ENCODE measurements at places on chromosomes 2 and 18.

DNA sequence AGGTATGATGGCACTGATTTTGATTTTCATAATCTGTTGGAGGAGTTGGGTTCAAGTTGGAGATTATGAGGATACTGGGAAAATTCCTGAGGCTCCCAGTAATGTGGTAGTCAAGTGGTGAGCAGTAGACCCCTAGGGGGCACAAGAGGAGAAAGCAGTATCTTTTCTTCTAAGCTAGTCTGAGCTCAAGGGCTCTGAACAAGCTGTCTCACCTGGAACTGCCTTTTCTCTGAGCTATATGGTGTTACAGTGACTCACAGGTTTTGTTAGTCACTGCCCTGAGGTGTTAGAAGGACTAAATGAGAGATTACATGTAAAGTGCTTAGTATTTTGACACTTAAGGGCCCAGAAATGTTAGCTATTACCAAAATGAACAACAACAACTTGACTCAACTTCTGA is 42.2 kb downstream of the CD302 start:
- DNase-seq = no peak

DNA sequence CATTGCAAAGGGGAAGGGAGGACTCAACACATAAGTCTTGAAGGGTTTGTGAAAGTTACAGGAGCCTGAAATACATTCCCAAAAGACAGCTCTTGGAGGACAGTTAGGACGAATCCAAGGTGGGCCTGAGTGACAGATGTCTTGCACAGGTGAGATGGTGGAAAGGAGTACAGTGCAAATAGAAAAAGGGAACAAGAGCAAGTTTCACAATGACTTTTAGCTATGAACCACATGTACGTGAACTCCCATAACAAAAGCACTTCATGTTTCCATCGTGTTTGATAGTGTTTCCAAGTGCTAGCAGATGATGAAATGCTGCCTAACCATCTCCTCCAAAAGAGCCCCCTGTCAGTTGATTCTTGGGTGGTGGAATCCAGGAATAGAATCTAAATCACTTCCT is 1.8 kb downstream of the IL18RAP start:
- no peak for DNase-seq

DNA sequence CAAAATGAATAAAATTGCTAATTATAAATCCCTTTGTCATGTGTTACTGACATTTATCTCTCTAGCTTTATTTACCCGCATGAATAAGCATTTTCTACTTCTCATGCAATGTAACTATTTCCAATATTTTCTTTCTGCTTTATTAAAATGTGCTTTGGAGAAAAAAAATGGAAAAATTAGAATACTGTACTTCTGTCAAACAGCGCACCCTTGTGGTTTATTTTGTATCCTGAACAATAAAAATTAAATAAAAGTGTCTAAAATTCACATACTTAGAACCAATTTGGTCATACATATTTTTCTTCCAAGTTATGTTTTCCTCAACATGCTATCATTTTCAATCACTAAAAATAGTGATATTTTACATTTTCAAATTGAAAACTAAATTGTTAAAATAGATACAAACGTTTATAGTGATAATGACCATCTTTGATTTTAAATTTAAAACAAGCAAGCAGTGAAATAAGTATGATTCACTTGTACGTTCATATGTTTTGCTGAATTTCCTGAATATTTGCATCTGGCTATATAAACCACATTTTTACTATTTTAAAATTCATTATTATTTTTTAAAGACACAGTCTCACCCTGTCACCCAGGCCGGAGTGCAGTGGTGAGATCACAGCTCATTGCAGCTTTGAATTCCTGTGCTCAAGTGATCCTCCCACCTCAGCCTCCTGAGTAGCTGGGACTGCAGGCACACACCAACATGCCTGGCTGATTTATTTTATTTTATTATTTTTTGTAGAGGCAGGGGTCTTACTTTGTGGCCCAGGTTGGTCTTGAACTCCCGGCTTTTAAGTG is 95.9 kb upstream of the GRB14 start:
- no peak for DNase-seq

DNA sequence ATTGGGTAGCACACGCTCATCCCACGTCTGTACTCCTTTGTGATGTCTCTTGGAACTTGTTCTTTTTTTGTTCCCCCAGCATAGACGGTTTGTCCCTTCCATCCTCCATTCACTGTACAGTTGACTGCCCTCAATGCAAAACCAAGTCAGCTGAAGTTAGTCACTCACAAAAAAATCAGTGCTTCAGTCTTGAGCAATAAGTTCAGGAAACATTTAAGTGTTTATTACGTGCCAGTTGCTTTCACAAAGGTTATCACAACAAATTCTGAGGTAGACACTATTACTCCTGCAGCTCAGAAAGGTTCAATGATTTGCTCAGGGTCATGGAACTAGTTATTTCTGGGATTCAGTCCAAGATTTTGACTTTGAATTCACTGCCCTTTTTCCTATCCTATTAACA is 102.2 kb downstream of the PDE1A start:
- no peak for DNase-seq

DNA sequence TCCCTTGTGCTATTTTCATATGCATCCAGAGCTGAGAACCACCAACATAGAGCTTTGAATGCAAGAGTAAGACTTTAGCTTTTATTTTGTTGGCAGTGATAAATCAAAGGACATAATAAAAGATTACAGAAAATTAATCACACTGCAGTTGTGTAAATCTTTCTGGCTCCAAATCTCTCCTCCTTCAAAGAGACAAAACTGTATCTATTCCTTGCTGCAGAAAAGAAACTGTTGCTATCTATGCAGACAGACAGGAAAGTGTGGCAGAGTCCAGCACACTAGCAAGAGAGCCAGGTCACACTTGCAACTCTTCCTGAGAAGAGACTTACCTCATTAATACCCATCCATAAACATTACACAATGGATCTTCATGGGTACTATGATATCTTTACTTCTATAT is 57.5 kb downstream of the DTNB start:
- DNase-seq = no peak

DNA sequence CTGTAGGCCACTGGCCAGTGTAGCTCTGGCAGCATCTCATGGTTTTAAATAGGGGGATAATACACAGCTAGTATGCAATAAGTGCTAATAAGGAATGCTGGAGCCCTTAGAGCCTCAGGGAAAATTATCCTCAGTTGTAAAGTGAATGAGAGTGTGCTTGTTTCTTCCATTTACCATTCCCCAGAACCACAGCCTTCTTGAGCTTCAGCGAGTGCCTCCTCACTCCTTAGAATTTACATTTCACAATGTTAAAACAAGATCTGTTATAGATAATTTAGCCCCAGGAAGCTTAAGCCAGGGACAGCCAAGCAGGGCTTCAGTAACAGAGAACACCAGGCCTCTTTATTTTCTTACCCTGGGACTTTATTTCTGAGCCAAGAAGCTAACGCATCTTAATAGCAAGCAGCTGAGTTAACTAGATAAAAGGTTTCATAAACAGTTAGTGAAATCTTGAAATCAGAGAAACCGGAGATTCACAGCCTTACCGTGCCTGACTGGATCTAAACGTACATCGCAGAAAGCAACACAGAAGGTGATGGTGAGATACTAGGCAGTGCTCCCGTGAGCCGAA is 535.2 kb downstream of the TDRD15 start:
- DNase-seq = no peak

GRCh38 chr2:178568227-178568626 is 88.0 kb downstream of the PLEKHA3 start:
- DNase-seq = no peak

GRCh38 chr2:157058161-157058560 is 199.3 kb upstream of the GALNT5 start:
- DNase-seq = no peak

DNA sequence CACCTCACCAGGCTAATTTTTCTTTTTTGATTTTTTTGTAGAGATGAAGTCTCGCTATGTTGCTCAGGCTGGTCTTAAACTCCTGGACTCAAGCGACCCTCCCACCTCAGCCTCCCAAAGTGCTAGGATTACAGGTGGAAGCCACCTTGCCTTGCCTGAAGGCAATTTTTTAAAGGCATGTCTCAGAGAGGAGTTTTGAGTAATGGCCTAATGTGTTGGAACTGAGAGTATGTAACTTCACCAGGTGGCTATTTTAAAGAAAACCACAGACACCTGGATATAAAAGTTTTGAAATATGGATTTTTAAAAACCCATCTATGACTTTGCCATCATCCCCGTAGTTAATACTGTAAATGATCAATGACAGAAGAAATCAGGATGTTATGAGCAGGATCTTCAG is 119.8 kb upstream of the ATP8B1 start:
- DNase-seq = no peak

DNA sequence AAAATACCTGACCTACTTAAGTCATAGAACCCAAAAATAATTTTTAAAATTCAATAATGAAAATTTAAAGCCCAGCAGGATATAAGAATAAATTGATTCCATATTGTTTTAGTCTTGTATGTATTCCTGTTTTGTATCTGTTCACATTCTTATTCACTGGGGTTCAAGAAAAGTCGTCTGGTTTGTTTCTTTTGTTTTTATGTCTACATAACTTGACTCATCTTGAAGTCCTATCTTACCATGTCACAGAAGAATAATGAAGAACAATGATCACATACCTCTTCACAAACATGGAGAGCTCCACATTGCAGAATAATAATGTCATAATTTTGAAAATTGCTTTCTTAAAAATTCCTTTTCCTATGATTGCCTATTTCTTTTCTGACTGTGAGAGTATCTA is 43.4 kb upstream of the LRP1B start:
- DNase-seq = no peak

DNA sequence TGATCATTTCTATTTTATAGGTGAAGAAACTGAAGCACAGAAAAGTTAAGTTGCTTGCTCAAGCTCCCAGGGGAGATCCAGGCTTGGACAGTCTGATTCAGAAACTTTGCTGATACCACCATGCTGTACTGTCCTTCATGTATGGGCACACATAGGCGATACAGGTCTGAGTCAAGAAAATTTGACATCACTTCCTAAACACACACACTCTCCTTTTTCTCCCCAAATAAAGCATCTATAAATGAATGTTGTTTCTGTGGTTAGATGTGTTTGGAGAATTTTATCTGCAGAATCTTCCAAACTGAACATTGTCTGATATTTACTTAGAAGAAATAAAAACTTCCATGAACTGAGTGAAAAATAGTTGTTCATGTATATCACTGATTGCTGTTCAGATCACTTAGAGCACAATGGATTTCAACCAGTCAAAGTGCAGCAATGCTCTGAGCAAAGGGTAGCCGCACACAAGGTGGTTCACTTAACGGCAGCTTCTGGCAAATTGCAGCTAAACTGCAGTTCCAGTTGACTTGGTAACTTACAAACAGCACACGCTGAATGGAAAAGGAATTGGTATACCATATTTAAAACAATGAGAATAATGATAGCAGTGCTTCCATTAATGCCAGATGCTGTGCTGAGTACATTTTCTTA is 10.0 kb upstream of the AGFG1 start:
- DNase-seq = no peak

GRCh38 chr18:29271501-29271900 is 1094.6 kb upstream of the CDH2 start:
- DNase-seq = no peak

- DNase-seq = no peak
These were observed 657.8 kb upstream of the LINC00305 start for GRCh38 chr18:64806691-64807090.

GRCh38 chr18:76838182-76838581 is 15.8 kb downstream of the ZNF236 start:
- no peak for DNase-seq

- no peak for DNase-seq
These were observed 828.0 kb downstream of the SLC4A3 start for GRCh38 chr2:220455351-220455990.

DNA sequence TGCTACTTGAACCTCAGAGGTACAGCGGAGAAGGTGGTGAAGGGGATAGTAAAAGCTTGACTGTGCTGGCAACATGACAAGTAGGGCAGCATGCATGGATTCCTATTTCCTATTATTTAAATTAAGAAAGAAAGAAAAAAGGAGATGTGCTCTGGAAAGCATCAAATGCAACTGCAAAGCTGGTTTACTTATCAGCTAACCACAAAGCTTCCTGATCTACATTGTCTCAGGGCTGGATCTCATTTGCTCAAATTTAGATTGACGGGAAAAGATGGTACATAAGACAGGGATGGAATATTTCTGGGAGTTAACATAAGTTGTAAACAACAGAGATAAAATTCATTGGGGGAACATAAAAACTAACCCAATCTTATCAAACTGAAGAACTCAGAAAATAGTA is 178.0 kb downstream of the RIT2 start:
- DNase-seq = no peak

- no peak for DNase-seq
These were observed 540.1 kb downstream of the NRXN1 start for GRCh38 chr2:50491541-50492476.

DNA sequence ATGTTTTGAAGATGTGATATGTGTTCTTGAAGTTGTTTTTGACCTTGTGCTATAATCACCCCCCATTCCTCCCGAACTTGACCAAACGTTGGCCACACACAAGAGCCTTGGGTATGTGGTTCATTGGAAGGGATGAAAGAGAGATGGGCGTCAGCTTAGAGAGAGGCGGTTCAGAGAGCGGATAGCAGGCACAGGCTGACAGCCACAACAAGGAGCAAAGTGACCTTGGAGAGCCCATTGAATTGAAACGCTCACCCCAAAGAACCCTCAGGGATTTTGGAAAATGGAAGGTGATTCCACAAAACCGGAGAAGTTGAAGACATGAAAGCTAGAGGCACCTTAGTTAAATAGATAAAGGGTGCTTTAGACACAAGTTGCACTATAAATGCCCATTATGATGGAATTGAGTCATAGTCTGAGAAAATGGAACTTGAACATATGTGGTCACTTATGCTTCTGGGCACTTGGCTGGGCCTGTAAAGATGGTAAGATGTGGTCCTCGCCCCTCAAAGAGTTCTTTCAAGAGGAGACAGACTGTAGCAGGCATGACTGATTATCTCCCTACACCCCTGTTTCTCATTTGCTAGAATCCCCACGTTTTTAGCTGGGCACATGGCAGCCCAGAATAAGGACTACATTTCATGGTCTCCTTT is 188.5 kb upstream of the HAAO start:
- DNase-seq = no peak

- DNase-seq = peak; percentile 53
These were observed 77.7 kb upstream of the SMAD2 start for GRCh38 chr18:48007955-48008701.

- no peak for DNase-seq
These were observed 181.2 kb downstream of the DYSF start for GRCh38 chr2:71634567-71634966.

DNA sequence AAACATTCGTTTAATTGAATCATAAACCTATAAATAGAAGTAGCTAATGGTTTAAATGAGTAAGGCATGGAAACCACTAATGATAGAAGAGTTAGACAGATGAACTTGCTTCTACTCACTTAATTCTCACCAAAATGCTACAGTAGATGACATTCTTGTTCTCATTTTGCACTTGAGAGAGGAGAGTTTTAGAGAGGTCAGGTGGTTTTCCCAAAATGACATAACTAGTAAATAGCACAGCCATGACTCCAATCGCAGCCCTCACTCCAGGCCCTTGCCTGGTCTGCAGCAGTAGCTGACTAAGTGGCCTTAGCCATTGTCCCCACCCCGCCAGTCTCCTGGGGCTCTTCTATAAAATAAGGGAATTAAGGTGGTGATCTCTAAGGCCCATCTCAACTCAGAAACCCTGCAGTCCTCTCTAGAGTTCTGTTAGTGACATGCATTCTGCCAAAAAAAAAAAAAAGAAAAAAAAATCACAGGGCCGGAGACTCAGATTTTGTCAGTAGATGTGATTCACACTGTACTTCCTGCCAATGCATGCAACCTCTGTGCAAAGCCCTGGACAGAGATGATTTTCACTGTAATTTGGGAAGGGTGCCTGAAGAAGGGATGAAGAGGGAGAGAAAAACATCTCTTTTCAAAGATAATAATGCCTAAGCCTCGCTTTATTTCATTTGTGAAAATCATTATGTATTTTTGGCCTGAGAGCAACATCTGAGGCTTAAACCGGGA is 221.8 kb downstream of the ANAPC1 start:
- no peak for DNase-seq
